Retina (tissue), 1 donor: ENCODE measurements at places on chromosomes 2 and 18.

DNA sequence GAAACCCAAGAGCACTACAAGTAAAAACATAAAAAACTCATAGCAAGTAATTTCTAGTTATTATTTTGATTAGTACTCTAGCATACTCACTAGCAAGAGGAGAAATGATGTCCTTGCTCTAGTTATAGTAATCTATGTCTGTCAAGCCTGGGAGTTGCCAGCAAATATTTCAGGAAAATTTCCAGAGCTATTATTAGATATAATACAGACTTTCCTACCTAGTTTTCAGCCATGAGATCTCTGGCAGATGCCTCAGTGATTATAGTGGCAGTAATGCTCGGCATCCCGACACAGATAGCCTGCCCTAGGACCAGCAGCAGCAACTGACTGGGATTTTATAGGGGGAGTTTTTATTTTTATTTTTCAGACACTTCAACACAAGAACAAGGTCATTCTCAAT is 224.4 kb downstream of the ZNF385B start:
- DNase-seq, result no peak

GRCh38 chr2:143428700-143429099 is 299.5 kb downstream of the ARHGAP15 start:
- no peak for DNase-seq

GRCh38 chr18:58263055-58263957 is 219.3 kb downstream of the NEDD4L start:
- DNase-seq, result no peak

DNA sequence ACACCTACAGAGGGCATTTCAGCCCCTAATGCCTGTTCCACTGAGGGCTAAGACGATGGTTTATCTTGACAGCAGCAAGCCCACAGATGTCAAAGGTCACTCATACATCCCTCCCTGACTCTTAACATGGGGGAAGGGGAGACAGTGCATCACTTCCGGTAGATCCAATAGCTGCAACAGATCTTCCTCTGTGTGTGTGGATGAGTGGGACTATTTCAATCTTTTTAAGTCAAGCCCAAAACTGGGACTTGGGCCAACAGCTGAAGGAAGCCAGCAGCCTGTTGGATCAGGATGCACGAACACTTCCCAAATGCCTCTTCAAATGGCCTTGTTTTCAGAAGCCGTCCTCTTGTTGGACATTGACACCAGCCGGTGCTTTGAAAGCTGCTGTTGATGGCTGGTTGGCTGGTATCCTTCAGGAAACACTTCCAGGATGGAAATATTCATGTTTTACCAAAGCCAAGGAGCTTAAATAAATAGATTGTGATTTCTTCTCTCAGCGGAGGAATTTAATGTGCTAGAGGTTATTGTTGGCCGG is 59.2 kb downstream of the IL1R2 start:
- DNase-seq, result no peak

DNA sequence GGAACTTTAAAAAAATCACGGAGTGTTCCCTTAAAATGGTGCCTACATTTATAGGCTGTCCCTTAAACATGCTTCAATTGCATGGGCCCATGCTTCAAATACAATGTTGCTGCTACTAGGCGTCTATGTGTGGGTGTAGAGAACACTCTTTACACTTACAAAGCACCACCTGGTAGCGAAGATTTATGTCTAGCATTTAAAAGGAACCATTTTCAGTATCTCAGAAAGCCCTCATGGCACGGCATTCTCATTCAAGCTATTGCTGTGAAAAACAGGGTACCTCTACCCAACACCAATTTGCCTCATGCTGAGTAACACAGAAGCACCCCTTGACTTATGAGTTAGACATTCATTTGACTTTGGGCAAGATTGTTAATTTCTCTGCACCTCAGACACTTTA is 112.9 kb upstream of the CNTNAP5 start:
- no peak for DNase-seq

DNA sequence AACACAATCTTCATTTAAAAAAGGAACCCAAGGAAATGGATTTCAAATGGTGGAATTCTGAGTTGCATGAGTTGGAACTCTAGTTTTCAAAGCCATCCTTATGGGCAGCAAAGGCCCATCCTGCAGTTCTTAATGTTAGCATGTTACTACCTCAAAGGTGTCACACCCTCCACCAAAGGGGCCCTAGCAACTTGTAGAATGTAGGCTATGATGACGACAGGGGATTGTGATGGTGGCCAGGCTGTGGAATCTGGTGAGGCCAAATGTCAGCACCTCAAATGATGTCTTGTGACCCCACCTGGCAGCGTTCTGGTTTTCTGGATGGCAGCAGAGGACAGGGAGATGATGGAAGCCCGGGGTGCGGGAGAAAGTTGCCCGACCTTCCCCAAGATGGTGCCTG is at the start of gene TMEM247:
Gene TMEM247, plus strand, starts transcription at position 301 of the 400 bp plus-strand sequence.
- DNase-seq, result no peak

GRCh38 chr18:5951515-5952091 is 56.3 kb upstream of the TMEM200C start:
- no peak for DNase-seq

- DNase-seq, result no peak
These were observed 478.3 kb downstream of the FBXO15 start for GRCh38 chr18:73669297-73669696.

DNA sequence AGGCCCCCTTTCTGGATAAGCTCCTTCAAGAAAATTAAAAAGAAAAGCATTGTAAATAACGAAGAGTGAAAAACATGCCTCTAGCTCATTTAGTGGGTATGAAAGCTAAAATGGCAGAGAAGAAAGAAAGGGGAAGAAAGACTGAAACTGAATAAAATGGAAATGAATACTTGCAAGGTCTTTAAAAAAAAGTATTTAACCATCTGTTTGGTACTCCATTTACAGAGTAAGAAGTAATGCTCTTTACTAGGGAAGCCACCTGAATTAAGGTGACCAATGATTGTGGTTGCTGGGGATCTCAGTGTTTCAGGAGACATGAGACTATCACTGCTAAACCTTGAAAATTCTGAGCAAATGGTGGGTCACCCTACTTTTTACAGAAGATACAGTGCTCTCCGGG is 17.7 kb upstream of the ARL5A start:
- no peak for DNase-seq

DNA sequence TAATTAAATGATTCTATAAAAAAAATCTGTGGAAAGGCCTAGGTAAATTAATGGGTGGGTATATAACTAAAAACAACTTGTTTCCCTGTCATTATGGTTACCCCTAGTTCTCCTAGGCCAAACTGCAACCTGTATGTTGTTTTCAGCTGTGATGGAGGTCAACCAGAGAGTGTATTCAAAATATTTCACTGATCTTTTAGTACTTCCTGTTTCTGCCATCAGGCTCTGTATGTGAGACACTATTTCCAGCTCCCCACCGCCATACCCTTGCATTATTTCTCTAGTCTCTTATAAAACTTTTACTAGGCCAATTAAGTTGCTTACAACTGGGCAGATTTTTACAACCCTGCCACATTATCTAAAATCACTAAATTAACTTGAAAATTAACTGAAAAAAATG is 21.0 kb upstream of the CDKL4 start:
- no peak for DNase-seq

DNA sequence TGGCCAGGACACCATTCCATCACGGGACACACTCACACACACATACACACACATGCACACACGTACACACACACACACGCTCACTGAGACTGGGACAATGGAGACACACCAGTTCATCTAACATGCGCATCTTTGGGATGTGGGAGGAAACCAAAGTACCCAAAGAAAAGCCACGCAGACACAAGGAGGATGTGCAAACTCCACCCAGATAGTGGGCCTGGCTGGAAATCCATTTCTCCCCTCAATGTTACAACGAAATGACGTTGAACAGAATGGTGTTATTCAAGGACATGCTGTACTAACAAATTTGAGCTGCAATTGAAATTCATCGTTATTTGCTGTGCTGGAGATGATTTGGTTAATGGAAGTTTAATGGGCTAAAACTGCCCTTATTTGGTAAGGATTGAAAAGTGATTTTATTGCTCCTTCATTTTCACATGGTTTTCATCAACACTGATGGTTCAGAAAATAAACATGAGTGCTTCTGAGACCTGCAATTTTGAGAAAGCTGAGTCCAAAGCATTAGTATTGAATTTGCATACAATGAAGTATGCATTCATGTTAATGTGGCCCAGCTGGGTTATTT is 110.0 kb downstream of the KCNE4 start:
- no peak for DNase-seq

GRCh38 chr2:180983468-180984242 is 3.2 kb downstream of the UBE2E3 start:
- DNase-seq, result peak; percentile 75
